ENCODE measurements at places on chromosomes 5 and 9.

DNA sequence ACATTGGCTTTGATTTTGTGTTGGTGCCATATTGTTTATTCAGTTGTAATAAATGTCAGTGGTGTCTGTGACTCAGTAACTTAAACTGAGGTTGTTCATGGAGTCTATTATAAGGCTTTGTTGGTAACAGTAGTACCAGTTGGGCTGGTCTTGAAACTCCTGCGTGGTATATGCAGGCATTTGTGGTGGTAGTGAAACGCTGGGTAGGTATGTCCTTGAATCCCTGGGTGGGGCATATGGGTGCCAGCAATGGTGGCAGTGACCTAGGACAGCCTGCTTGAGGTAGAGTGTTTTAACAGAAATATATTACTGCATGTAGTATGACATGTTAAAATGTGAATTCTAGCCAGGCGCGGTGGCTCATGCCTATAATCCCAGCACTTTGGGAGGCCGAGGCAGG is 1058.5 kb upstream of the SEMA6A start:
- DNase-seq = no peak

DNA sequence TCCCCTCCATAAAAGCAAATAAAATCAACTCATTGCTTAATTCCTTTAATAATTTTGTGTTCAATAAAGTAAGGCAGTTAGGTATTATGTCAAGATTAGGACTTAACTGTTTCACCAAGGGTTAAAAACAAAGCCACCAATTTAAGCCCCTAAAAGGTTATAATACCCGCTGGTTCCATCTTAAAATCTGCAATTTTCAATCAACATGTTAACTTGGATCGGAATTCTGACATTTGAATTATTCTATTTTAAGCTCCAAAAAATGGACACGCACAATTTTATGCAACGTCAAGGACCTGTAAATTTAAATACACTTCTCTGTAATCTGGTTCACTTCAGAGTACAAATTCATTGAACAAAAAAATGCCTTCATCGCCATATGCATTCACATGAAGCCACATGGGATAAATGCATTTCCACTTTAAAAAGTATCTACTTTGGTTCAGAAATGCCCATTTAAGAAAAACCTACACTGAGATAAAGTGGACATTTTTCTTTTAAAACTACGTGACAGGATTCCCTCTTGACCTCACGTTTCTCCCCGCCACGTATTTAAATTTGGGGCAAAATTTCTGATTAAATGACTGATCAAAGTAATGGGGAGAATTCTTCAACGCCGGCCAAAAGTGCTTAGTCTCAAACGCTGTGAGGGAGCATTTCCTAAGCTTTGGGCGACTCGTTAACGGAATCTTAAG is 721 bp downstream of the GIN1 start:
- no peak for DNase-seq

GRCh38 chr5:39712316-39713249 is 287.8 kb upstream of the DAB2 start:
- no peak for DNase-seq

DNA sequence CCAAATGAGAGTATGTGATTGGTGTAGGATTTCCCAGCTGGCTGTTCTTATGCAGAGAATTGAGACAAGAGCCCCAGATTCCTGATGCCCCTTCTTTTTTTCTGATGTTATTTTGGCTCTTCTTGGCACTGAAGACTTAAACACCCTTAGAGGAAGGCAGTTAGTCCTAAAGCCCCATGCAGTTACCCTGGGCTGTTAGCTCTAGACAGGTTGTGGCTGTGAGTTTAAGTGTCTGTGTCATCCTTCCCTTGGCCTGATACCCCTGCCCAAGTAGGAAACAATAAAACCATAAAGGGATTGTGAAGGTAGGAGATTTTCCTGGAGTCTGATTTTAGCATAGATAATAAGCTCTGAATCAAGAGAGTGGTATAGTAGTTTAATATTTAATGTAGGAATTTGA is 13.2 kb downstream of the TNPO1 start:
- DNase-seq = no peak

- DNase-seq = no peak
Observed at GRCh38 chr9:6426117-6426516, 13.1 kb downstream of the UHRF2 start.

DNA sequence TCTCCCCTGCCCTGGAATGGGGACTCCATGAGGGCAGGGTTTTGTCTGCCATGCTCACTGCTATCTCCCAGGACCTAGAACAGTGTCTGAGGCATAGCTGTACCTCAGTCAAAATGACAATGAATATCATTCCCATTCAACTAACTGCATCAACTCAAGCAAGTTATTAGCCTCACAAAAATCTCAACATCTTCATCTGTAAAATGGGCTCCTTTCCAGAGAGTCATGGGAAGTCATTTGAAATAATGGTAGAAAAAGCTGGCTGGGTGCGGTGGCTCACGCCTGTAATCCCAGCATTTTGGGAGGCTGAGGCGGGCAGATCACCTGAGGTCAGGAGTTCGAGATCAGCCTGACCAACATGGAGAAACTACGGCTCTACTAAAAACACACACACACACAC is 9.4 kb downstream of the SH2D3C start:
- DNase-seq = no peak

- DNase-seq = no peak
Observed at GRCh38 chr9:128162215-128163026, 2.4 kb downstream of the BBLN start.

- no peak for DNase-seq
Observed at GRCh38 chr5:122996091-122996490, 40.4 kb downstream of the PPIC start.

DNA sequence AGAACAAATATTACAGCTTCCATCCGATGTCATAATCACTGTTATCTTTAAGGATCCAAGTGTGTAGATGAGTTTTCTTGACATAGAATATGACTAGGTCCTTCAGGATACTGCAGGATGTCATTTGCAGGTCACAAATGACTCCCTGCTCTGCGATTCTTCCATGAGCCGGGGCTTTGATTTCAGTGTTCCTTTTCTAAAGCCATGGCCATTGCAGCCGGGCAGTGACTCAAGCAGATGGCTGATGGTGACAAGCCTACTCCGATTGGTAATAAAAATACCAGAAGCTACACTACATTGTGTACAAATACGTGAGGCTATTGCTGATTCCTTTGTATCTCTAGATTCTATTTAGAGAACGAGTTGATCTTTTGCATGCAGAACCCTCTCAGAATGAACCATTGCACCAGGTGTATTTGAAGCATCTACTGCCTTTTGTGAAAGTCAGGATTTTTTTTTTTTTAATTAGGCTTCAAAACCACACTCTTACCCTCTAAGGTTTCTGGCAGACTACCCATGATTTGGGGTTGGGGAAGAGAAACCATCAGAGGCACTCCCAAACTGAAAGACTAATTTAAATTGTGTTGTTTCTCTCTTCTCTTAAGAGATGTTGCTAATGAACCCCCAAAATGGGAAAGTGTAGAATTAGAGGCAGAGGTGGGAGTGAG is 271.0 kb upstream of the ADRA1B start:
- DNase-seq = no peak
